Mucosa of gallbladder (tissue), 1 donor: ENCODE measurements at places on chromosomes 11 and 22. TPM values are rescaled to one million over a fixed set of nuclear protein-coding genes. Genes with fewer than 3 reads are reported as not detected.

The C22orf31 gene
- not detected for total RNA-seq

The GLYAT gene
- total RNA-seq = 0.49 TPM

The TRIM29 gene
- 13.5 TPM for total RNA-seq

The DTX4 gene
- total RNA-seq = 63.6 TPM

The TRIM49 gene
- total RNA-seq = not detected

The SSH3 gene
- total RNA-seq = 107 TPM

The GRM5 gene
- 0.06 TPM for total RNA-seq

- no peak for DNase-seq
These were observed 51.3 kb upstream of the CADM1 start for GRCh38 chr11:115555336-115556090.

- no peak for DNase-seq
These were observed 23.0 kb downstream of the LRRC74B start for GRCh38 chr22:21068681-21069276.

DNA sequence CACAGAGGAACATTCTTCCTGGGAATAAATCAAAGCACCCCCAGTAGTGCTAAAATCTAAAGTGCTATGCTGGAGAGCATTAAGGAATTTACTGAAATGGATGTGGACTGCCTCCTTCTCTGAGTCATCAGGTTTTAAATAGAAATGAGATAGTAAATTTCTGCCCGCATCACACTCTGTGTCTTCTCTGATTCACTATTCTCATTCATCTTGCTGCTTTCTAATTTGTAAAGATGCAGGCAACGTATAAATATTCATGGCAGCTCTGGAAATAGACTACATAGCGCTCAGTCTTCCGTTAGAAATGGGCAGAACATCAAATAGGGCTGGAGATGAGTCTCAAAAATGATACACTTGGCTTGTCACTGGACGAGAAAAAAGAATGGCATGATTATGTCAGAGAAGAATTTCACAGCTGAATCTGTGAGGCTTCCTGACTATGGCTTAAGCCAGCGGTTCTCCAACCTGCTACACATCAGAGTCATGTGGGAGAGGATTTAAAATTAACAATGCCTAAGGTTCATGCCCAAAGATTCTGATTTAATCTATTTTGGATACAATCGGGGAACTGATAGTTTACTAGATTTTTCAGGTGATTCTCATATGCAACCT, 178.2 kb downstream of the LRRC4C start:
- DNase-seq = no peak

- DNase-seq = peak; percentile 48
These were observed 112.8 kb downstream of the TRPC6 start for GRCh38 chr11:101470881-101471520.

GRCh38 chr11:65588199-65589054, 7.2 kb downstream of the KCNK7 start:
- DNase-seq = peak; percentile 57

DNA sequence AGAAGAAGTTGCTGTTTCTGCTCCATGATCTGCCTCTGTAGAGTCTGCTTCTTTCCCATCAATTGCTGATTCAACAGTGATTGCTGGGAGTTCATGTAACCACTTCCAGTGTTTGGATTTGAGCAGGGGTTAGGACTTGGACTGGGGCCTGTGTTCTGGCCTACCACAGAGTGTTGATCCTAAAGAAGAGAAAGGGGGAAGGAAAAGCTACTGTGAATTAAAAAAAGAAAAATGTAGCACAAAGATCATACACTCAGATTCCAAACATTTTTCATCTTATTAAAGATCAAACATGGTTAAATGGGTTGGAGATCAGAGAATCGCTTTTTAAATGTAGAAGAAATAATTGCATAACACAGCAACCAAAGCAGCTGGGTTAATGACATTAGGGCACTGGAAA, 67.6 kb upstream of the MTMR2 start:
- DNase-seq = no peak

DNA sequence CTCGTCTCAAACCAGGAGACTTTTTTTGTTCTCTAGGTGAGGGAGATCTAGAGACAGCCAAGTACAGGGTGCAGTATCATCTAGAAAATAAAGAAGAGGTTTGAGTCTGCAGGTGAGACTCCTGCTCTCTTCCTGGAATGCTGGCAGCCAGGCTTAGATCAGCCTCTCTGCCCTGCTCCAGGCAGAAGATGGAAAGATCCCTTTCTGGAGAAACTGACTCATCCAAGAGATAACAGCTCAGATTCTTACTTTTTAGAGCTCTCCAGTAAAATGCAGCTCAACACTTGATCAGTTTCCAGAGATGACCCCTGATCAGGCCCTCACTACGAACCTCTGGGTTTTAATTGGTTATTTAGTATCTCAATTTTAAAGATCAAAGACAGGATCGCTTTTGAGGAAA, 44.6 kb upstream of the EHF start:
- DNase-seq = no peak

DNA sequence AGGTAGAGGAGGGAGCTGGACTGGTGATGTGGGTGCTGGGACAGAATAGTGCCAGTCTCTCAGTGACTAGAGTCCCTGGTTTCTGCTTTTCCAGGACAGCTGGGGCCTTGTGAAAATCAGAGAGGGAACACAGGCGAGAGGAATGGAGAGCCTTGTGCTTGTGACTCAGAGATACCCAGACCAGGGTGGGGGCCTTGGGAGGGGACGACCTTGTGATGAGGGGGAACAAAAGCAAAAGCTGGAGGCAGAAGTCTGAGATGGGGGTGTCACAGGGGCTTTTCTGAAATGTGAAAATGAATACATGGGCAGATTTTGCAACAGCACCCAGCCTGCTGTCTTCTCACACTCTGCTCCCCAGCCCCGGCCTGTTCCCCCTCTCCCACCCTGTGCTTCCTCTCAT, 3.4 kb upstream of the NR1H3 start:
- no peak for DNase-seq

- DNase-seq = no peak
These were observed 47.8 kb downstream of the ARRB1 start for GRCh38 chr11:75303544-75304224.

- DNase-seq = peak; percentile 57
These were observed 14.7 kb downstream of the MGAT3 start for GRCh38 chr22:39471381-39472141.

GRCh38 chr11:84901991-84902390, 725.2 kb downstream of the DLG2 start:
- DNase-seq = no peak

- no peak for DNase-seq
These were observed 16.4 kb upstream of the UPK3A start for GRCh38 chr22:45268167-45268957.

GRCh38 chr11:126084608-126084912, 21.9 kb upstream of the CDON start:
- no peak for DNase-seq

DNA sequence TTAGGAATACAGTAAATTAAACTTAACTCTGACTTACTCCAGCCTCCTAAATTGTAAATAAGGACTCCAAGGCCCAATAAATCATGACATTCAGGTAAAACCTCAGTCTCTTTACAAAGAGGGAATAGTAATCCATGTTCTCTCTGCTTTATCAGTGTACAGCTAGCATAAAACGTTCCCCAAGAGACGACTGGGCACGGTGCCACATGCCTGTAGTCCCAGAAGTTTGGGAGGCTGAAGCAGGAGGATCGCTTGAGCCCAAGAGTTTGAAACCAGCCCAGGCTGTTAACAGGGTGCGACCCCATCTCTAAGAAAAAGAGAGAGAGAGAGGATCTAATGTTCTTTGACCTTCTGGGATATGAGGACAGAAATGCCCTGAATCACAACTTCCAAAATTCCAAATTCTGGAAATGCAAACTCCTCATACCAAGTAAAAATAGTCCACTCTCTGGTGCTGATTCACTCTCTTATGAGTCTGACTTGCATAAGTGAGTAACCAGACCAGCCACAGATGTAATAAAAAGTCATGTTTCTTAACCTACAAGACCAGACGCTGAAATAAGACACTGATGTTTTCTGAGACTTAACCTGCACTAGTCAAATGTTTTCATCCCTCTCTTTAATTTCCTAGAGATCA, 25.5 kb downstream of the NNMT start:
- no peak for DNase-seq

- DNase-seq = peak; percentile 72
These were observed 55.7 kb downstream of the MYH9 start for GRCh38 chr22:36331912-36332622.

DNA sequence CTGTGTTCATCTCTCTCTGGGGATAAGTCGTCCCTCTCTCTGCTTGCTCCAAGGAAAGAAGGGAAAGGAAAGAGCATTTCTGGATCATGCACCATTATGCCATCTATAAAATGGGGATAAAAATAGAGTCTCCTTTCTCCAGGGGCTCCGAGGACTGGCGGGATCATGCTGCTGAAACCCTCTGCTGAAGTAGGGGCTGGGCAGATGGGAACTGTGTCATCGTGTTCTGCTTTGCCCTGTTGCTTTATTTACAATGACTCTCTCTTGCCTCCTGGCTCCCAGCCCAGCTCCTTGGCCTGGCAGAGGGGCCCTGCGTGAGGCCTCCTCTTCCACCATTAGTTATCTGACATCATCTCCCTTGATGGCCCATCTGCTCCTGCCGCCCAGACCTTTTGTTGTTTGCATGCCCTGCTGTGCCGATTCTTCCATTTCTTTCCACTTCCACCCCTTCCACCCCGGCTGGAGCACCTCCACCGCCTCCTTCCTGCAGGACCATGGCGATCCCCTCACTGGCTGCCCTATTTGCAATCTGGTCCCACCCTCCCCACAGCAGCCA, 200.9 kb downstream of the MYO18B start:
- no peak for DNase-seq

DNA sequence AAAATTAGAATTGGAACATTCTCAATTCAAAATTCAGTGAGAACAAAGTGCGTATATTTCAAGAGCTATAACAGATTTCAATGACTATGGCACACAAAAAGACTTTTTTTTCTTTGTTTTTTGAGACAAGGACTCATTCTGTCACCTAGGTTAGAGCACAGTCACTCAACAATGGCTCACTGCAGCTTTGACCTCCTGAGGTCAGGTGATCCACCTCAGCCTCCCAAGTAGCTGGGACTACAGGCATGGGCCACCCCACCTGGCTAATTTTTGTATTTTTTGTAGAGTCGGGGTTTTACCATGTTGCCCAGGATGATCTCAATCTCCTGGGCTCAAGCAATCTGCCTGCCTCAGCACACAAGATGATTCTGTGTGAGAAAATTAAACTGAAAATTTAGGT, 51.5 kb downstream of the PIK3C2A start:
- no peak for DNase-seq

GRCh38 chr11:115611343-115611742, 107.1 kb upstream of the CADM1 start:
- DNase-seq = no peak
